ENCODE measurements at places on chromosomes 16 and 17.

GRCh38 chr16:58634265-58634802 lies 4.7 kb upstream of the CNOT1 start:
- no peak for DNase-seq

DNA sequence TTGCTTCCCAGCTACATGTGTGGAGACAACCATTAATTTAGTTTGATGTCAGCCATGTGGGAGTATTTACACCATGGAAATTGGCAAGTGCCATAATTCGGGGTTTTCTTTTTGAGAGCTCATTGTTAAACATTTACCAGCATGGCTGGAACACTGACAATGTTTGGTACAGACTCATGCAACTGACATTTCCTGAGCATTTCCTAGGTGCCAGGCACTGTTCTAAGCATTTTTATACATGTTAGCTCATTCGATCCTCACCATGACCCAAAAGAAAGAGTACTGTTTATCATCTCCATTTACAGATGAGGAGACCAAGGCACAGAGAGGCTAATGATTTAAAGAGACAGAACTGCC lies 86.9 kb downstream of the FOXL1 start:
- DNase-seq, result no peak

GRCh38 chr16:23401139-23401538 lies 51.9 kb downstream of the COG7 start:
- DNase-seq, result no peak

DNA sequence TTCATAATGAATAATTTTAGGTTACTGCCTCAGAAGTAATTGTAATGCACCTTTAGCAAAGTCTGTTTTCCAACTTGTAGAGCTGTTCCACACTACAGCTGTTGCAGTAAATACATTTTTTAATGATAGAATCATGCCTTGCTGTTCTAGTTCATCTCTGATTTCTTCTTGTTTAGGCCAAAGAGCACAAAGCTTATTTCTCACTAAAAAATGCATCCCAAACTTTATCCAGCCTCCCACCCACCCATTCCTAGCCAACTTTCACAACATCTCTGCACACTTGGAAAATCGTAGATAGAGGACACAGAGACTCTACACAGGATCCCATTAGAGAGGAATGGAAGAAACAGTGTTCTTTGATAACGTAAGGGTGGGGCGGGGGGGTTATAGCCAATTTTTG lies 252.2 kb upstream of the DYNLRB2 start:
- no peak for DNase-seq

DNA sequence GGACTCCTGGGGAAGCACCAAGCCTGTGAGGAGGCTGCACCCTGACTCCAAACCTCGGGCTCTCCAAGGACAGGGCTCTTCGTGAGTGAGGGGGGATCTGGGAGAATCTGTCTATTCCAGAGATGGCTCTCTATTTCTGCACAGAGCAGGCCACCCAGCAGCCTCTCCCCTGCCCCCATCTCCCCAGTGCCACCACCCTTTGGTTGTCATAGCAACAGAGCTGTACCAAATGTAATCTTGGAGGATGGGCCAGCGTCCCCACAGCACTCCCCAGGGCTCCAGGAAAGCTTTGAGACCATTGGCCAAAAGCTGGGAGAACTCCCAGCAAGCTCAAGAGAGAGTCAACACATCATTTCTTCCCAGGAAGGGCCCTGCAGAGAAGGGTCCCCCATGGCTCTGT lies 49.3 kb downstream of the ABCC12 start:
- DNase-seq, result no peak

- DNase-seq, result no peak
Observed at GRCh38 chr17:48051283-48051682, 3.1 kb downstream of the NFE2L1 start.

- DNase-seq, result no peak
Observed at GRCh38 chr17:59405944-59406705, 74.7 kb downstream of the YPEL2 start.

DNA sequence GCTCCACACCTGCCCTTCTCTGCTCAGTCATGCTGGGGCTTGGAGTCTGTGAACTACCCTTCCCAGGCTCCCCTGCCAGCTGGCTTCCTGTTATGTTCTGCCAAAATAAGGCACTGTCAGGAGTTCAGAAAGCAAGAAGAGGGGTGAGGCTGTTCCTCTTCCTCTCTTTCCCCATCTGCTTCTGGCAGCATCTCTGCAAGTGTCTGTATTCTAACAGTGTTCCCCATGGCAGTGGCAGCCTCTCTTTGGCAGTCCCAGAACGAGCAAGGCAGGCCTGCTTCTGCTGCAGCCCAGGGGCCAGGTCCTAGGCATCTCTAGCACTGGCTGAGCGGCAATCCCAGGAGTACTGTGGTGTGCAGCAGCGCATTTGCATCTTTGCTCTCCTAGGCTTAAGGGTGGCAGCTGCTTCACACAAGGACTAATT lies 219.1 kb downstream of the STX8 start:
- DNase-seq, result no peak

DNA sequence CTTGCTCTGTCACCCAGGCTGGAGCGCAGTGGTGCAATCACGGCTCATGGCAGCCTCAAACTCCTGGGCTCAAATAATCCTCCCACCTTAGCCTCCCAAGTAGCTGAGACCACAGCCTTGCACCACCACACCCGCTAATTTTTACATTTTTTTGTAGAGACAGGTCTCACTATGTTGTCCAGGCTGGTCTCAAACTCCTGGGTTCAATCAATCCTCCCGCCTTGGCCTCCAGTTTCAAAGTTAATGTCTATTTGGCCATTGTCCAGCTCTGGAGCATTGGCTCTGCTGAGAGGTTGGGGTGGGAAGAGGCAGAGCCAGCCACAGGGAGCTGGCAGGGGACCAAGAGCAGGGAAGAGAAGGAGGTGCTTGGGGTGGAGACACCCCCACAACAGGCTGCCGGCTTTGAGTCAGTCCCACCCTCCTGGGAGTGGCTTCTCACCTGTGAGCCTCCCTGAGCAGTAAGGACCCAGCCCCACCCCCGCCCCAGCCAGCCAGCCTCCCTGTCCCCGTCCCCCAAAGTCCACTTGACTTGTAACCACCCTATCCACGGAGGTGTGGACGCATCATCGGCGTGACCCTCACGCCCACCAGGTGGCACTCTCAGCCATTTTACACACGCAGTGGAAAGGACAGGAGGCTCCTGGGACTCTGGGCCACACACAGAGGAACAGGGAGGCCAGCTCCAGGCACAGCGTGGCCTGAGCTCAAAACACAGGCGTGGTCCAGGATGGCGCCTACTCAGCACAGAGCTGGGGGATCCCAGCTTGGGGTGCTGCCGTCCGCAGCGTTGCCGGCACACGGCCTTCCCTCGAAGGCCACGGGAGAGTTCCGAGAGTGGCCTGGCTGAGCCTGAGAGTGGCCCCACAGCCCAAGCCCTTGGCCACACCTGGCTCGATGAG lies 22.8 kb upstream of the PVALEF start:
- peak; percentile 66 for DNase-seq

GRCh38 chr16:88910284-88911135 lies 44.0 kb upstream of the PABPN1L start:
- DNase-seq, result no peak

GRCh38 chr17:57071991-57072944 lies 12.8 kb upstream of the AKAP1 start:
- no peak for DNase-seq

- no peak for DNase-seq
Observed at GRCh38 chr17:81075307-81075706, 40.4 kb downstream of the BAIAP2 start.

GRCh38 chr17:27354051-27354490 lies 60.2 kb downstream of the WSB1 start:
- DNase-seq, result no peak

DNA sequence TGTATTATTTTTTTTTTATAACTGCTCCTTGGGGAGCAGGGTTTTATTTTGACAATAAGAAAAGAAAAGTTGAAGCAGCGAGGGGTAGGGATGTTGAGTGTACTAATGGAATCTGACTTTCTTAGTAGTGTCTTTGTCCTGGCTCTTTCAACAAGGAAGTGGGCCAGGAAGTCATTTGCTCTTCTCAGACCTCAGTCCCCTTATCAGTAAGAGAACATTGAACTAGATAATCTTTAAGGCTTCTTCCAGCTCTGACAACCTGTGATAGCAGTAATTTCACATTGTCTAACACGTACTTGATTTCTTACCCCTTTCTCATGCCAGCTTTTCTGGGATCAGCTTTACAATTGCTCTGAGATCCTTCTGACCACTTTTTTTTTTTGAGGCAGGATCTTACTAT lies 8.3 kb downstream of the LIG3 start:
- no peak for DNase-seq

DNA sequence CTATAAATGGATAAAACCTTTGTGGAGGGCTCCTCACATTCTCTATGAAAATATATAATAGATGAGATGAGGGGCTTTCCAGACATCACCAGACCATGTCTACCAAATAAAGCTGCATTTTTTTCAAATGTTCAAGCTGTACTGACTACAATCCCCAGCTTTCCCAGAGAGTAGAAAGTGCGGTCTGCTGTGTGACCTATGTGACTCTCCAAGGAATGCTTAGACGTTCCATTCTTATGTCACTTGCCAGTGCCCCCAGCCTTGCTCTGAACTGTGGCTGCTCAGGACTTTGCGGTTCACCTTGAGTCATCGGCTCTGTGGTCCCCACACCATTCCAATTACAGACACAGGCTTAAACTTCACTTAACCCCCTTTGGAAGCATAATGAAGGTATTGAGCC lies 47.8 kb upstream of the SCNN1B start:
- DNase-seq, result no peak

DNA sequence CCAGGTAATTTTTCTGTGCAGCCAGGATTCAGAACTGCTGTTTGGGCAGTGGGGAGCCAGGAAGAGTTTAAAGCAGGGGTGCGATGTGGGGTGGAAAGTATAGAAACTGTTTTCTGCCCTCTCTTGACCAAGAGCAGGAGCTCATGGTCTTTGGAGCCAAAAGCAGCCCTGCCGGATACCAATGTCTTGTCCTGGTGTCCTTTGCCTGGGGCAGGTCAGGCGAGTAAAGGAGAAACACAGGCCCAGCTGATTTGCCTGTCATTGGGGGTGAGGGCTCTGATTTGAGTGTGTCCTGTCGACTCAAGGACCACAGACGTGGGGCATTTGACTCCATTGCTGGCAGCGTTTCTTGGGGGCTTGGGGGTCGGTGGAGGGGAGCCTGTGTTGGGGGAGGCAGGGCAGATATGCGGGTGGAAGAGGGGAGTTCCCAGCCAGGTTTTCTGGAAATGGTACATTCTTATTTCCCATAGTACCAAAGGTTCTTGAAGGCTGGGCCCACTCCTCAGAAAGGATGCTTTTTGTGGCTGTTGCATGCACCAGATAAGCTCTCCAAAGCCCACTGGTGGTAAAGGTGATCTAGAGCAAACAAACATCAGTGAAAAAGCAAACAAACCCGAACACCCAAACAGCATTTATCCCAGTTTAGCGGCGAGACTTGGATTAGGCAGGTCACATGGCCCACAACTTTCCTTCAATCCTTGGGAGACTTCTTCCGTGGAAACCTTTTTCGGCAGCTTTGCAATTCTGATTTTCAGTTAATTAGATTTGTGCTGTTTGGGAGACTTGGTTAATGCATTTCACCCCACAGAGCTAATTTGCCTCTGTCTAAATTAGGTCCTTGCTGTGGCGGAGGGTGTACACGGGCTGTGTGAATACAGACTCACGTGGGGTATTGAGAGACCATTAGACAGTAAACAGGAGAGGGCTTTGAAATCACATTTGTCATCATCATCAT lies 59.0 kb downstream of the MSI2 start:
- DNase-seq, result no peak

GRCh38 chr16:68074850-68075555 lies 10.2 kb upstream of the NFATC3 start:
- DNase-seq, result peak; percentile 80

- DNase-seq, result no peak
Observed at GRCh38 chr17:28498652-28499363, 7.3 kb upstream of the FOXN1 start.

DNA sequence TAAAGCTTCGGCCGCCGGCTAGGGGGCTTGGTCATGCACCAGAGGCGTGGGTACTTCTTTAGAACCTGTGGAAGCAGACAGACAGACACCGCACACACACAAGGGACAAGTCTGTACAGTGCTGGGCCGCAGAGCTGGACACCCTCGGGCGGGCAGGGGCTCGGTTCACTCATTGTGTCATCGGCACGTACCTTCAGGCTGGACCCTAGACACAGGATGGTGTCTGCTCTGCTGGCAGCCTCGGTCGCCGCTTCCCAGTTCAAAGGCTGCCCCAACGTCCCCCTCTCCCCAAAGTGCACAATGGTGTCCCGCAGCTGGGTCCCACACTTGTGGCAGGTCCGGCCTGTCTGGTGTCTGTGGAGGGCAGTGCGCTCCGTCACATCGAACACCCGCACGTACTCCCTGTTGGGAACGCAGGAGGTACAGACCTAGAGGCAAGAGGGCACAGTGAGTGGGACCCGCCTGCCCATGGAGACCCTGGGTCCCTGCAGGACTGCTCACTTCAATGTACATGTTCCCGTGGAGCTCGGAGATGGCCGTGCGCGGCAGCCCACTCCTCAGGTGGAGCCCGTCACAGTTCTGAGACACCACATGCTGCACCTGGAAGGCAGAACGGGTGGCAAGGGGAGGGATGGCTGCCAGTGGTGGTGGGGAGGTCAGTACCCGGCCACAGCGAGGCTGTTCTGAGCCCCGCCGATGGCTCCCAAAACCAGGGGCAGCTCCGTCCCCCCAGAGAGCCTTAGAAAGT lies 3.1 kb upstream of the PCYT2 start:
- DNase-seq, result no peak

DNA sequence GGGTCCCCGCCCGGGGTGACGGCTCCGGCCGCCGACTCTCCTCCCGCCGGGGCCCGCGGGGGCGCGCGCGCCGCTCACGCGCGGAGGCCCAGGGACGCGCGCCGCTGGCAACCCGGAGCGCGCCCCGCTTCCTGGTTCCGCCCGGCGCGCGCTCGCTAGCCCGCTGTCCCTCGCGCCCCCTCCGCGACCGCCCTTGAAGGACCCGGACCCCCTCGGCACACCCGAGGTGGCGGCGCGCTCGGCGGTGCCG lies at the start of gene STAT5B:
Gene STAT5B (minus strand): TSS at position 33 of the 250 bp plus-strand sequence. CDS start 44,264 bp downstream, outside the sequence.
- peak; percentile 83 for DNase-seq

- DNase-seq, result peak; percentile 57
Observed at GRCh38 chr17:27519550-27519949, 63.3 kb downstream of the KSR1 start.

DNA sequence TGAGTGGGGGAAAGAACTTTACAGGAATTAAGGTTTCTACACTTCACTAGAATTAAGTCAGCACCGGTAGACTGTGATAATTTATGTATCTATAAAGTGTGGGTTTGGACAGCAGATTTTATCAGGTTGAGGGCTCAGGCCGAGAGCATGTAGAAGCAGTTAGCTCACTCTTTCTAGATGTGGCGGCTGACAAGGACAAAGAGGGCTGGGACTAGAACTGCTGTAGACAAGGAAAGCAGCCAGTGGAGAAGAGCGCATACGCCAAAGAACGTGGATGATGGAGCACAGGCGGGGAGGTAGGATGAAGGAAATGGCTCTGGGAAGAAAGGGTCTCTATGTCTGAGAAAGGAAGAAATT lies 504 bp upstream of the GOSR1 start:
- peak; percentile 18 for DNase-seq

DNA sequence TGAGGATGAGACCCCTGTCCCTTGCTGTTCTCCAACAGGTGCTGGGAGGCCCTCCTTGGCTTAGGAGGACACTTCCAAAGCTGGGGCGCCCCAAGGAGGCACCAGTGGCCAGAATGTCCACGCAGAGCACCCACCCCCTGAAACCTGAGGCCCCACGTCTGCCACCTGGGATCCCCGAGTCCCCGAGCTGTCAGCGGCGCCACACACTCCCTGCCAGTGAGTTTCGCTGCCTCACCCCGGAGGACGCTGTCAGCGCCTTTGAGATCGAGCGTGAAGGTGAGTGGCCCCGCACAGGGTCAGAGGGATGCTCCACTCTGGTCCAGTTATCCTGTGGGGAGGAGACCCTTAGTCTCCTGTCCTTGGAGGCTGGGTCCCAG lies 1.2 kb downstream of the AANAT start:
- DNase-seq, result no peak

GRCh38 chr16:68668266-68668665 lies 23.2 kb downstream of the CDH3 start:
- peak; percentile 39 for DNase-seq
